ENCODE measurements at places on chromosomes 3 and 15.
A peak's percentile ranks its signal among the peaks of the same experiment; 100 is the strongest.

DNA sequence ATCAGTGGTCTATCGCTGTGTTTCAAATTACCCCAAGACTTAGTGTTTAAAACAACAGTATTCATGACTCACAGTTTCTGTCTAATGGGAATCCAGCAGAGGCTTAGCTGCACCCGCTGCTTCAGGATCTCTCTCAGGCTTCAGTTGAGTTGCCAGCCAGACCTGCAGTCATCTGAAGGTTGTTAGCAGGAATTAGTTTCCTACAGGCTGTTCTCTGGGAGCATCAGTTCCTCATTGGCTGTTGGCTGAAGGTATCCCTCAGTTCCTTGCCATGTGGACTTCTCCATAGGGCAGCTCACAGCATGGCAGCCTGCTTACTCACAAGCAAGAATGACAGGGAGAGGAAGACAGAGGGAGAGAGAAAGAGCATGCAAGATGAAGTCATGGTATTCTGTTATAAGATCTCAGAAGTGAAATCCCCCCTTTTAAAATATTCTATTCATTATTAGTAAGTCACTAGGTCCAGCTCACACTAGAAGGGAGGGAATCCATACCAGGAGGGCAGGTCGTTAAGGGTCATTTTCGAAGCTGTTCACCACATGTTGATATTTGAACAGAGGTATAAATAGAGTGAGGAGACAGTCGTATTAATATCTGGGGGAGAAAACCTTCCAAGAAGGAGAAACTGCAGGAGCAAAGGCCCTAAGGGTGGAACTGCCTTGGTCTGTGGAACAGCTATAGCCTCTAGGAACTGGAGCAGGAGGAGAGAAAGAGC, 473.9 kb upstream of the PPP2R3A start:
- no peak for DNase-seq

DNA sequence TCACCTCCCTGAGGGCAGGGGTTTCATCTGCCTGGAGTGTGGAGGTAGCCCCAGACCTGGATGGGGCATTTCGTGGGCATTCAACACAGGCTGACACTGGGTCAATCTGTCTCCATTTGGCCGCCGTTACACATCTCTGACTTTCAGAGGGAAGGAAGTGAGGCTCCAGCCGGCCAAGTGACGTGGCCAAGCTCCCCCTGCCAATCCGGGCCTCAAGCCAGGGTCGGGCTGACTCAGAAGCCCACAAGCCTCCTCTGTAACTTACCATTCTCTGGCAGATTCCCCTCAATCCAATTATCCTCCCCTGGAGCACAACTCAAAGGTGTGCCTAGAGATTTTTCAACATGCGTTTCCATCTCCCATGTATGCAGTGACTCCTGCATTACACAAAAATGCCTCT, 227.6 kb downstream of the KLF13 start:
- DNase-seq, result peak; percentile 43

DNA sequence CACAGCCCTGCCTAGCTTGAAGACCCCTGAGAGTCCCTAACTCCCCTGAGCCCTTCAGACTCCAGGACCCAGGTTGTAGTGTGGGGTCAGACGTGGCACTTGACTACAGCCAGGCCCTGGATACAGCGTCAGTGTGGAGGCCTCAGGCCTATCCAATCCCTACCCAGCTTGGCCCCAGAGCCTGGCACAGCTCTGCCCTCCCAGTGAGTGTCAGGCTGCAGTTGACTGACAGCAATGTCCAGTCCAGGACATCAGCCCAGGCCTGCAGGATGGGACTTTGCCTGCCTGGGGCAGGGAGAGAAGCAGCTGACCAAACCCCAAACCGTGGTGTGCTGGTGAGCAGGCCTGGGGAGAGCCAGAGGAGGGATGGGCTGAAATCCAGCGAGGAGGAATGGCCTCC, 27.3 kb downstream of the KLF13 start:
- DNase-seq, result no peak

DNA sequence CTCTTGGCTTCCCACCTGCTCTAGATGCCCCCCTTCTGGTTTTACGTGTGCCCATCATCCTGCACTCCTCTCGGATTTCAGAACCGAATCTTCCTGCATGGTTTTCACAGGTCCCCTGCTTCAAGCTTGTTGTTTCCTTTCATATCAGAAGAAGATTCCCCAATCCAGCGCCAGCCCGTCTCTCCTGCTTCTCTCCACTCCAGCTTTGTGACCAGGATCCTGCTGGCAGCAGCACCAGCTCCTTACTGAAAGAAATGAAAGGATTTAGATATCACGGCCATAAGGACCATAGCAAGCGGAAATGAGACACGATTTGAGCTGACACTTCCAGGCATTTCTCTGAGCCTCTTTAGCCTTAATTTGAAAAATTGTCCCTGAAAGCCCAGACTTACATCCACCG, 180.3 kb upstream of the UBE3A start:
- no peak for DNase-seq

DNA sequence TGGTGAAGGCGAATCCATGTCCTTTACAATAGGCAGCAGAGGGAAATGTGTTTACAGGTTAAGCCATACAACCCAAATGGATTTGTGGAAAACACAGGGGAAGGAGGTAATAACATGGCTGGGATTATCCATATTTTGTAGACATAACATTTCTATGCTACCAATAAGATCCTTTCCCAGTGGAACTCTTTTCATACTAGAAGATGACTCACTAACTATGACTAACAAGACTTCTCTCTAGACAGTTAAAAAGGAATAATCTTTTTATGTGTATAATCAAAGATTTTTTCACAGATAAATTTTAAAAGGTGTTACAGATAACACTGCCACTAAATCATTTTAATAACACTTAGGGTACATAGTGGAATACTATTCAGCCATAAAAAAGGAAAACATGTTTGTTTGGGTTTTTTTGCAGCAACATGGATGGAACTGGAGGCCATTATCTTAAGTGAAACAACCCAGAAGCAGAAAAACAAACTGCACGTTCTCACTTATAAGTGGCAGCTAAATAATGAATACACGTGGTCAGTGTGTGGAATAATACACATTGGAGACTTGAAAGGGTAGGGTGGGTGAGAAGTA, 39.6 kb downstream of the VPS13C start:
- DNase-seq, result peak; percentile 17
